Urinary bladder (tissue), 4 donors: ENCODE measurements at places on chromosomes 3 and 15. TPM values are rescaled to one million over a fixed set of nuclear protein-coding genes. Genes with fewer than 3 reads are reported as not detected.

- no peak for DNase-seq
Measured at GRCh38 chr15:98138910-98139309, 178.4 kb downstream of the ARRDC4 start.

DNA sequence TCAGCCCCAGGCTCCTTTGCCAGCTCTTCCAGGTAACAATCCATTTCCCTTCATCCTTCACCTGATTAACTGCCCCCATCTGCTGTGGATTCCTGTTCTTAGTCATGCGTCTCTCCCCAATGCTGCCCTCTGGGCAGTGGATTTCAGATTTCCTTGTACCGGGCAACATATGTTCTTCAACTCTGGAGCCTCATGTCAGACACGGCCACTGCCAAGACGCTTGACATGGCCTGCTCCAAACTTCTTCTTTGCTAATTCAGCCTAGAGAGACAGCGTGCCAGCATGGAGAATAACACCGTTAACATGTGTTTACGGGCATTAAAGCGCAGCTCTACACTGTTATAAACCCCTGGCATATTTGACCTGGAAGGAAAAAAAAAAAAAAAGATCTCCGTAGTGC is 1035.1 kb upstream of the NR2F2 start:
- DNase-seq, result no peak

Gene ZNF660
- total RNA-seq, result 12.9 TPM

DNA sequence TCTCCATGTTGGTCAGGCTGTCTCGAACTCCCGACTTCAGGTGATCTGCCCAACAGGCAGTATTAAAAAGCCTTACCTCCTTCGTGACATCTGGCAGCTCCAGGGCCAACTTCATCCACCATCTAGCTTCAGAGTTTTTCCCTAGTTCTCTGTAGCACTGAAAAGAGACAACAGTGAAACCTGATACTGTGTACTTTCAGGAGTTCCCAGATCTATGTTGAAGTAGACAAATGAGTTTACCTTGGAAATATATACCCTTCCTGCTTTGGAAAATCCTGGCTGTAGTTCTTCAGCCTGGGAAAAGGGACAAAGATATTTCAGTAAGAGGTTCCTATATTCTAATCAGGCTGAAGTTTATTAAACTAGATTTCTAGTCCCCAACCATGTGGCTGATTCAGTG is 18.0 kb downstream of the RMDN3 start:
- DNase-seq, result no peak

GRCh38 chr15:34783431-34783830 is 11.9 kb downstream of the ACTC1 start:
- DNase-seq, result no peak

DNA sequence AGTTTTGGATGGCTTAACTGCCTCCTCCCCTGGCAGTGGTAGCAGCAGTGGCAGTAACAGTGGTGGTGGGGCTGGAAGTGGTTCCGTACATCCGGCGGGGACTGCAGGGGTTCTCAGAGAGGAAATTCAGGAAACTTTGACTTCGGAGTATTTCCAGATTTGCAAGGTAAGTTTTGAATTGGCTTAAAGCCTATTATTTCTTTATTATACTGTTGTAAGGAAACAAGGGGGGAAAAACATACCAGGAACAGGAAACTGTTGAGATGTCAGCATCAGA is 1.5 kb downstream of the STXBP5L start:
- no peak for DNase-seq

GRCh38 chr15:84016371-84016770 is 219.2 kb upstream of the GOLGA6L4 start:
- DNase-seq, result no peak

DNA sequence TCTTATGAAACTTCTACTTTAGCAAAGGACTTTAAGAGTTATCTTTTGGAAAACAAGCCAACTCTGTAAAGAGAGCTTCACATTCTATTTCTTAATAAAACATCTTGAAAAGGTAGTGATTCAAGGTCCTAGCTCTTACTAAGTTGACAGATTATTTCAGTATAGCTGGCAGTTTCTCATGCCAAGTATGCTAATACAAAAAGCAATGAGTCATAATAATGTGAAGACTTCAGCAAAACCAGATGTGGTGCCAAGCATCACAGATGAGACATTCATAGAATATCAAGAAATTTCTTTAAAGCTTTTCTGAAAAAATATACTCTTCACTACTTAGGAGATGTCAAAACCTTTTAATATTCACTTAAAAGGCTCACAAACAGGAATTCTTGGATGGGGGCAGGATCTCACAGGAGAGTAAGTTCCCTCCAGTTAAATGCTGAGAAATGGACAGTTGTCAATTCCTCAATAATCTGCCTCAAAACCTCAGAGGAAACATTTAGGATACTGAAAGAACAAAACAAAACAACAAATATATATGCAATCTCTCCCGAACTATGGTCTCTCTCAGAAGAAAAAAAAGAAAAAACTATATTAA is 45.6 kb downstream of the DCBLD2 start:
- no peak for DNase-seq

DNA sequence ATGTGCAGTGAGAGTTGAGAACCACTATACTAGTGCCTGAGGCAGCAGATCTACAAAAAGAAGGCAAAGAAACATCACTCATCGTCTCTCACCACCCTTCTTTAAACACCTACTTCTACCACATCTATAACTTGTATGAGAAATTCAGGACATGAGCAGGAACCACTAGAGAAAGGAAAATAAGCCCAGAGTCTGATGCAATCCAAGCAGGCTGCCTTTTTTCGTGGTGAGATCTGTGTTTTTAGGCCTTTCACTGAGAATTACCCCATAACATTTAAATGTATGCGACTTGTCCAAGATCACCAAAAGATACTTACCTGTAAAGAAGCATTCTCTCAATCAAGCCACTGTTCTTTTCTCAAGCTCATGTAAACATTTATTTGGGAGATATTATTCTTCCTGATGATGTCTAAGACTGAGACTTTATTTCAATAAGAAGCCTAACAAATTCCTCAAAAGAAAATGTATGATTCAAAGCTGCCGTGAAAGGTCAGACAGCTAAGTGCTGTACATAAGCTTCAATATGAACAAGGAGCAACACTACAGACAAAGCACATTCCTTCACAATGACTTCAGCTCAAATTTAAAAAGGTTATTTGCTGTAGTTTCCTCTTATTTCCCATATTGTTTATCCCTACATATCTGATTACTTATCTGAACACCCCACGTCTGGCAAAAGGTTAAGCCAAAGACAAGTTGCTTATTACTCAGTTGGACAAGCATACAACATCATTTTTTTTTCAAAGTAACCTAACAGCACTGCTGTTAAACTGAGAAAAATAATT is 16.5 kb downstream of the SPICE1 start:
- no peak for DNase-seq

DNA sequence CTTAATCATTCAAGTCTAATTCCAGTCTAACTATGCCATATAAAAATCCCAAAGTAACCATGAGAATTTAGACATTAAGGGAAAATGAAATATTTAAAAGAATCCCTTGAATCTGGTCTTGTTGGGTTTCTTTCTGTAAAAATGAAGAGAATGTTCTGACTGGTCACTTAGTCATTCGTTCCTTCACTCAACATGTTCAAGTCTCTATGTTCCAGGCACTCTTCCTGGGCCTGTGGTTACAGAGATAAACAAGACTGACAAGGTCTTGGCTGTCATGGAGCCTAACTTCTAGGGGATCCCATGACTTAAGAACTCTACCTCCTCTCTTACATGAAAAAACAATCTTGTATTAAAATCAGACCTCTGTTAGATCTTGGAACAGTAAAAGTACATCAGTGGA is 638.6 kb upstream of the TBL1XR1 start:
- no peak for DNase-seq

- DNase-seq, result no peak
Measured at GRCh38 chr3:132016061-132017041, 18.5 kb downstream of the CPNE4 start.

DNA sequence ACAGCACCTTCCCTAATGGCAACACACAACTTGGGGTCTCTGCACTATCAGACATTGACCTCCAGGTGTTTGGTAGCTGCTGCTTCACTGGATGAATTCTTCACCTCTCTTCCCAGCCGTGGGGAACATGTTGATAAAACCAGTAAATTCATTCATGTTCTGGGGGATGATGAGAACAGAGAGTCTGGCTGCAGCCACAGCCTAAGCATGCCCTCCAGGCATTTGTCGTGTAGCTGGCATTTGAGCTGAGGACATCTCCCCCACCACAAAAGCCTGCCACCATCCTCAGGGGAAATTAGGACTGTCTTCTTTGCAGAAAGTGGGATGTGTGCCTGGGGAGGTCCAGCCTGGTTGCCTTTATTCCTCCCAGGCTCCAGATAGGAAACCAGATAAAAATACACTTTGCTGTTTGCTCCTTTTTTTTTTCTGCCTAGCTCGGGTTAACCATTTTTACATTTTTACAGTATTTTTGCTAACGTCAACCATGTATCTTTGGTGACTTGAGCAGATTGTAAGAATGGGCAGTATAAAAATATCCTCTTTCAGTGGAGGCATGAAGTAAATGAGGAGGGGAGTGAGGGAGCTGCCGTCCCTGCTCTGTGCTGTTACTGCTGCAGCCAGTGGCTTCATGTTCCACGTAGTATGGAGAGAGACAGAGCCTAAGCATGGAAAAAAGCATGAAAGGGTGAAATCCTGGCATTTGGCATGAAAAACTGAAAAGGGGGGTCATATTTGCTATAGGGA is 444.0 kb downstream of the EPHB1 start:
- no peak for DNase-seq

DNA sequence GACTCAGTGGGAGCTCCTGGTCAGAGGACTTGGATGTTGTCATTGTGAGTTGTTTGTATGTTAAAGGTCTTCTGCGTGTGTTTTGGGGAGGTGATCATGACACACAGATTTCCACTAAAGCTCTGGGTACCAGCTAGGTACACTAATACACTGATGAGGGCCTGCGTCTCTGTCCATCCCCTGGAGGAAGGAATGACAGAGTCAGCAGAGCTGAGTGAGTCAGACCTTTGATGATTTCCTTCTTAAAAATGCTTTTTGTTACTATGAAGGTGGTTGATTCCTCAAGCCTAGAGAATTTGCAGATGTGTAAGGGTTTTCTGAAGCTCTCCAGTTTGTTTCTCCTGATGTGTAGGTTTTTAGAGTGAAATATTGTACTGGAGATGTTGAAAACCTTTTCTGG is 424.1 kb upstream of the TPM1 start:
- DNase-seq, result no peak

DNA sequence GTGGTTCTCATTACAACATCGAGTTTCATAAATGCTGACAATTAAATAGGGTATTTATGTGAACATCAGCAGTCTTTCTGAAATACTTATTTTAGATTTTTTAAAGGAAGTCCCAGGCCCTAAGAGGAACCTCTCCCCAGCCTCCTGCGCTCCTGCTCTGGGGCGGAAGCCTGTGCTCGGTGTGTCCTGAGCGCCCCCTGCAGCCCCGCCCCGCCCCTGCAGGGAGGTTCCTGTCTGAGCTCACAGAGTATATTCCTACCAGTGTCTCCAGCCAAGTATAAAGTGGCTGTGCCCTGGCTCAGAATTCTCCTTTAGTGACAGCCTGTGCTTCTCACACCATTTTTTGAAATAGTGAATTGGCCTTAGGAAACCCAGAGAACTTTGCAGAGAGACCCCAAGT is 567.9 kb downstream of the GOLGA6L6 start:
- no peak for DNase-seq

- no peak for DNase-seq
Measured at GRCh38 chr3:58025837-58026569, 17.8 kb downstream of the FLNB start.

Gene TEX9
- 17.3 TPM for total RNA-seq

DNA sequence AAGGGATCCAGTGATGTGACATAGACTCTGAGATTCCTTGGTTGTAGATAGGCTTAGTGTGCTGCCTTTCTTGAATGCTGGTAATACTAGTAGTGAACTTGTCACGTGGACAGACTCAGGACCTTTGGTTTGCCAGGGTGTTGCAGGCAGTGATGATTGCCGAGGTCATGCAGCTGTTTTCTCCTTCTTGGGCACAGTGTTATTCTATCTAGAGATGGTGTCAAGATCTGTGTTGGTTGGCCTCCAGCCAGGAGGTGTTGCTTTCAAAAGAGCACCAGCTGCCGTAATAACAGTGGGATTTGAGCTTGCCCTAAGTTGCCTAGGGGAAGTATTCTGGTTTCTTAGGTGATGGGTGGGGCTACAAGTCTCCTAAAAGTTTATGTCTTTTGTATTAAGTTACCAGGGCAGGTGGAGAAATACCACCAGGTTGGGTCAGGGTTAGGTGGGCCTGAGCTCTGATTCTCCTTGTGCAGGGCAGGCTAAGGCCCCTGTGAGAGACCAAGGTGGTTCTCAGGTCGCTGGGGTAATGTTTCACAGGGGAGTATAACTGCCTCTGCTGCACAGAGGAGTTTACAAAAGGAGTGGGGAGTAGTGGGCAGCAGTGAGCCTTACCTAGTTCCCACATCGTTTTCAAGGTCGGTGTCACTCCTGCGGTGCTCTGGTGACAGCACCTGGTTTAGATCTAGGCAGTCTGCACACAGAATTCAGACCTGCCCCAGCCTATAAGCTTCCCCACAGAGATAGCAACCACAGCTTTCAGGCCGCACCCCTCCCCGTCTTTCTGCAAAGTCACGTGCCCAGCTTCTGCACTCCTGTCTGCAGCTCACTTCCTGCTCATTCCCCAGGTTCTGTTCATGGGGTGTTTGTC is 350.3 kb downstream of the DOCK3 start:
- no peak for DNase-seq
